ENCODE measurements at places on chromosomes 2 and 18. TPM values are rescaled to one million over a fixed set of nuclear protein-coding genes. Genes with fewer than 3 reads are reported as not detected.

- no peaks in the 10 kb centered on the region for H3K36me3 ChIP-seq
- DNase-seq: no peak
- H3K27ac ChIP-seq: no peak overlapping the region
- H3K4me1 ChIP-seq: peaks cover 10% of the 10 kb centered on the region
- H3K4me3 ChIP-seq: no peak overlapping the region
These were observed 34.7 kb downstream of the EHBP1 start for GRCh38 chr2:62740221-62740620.

DNA sequence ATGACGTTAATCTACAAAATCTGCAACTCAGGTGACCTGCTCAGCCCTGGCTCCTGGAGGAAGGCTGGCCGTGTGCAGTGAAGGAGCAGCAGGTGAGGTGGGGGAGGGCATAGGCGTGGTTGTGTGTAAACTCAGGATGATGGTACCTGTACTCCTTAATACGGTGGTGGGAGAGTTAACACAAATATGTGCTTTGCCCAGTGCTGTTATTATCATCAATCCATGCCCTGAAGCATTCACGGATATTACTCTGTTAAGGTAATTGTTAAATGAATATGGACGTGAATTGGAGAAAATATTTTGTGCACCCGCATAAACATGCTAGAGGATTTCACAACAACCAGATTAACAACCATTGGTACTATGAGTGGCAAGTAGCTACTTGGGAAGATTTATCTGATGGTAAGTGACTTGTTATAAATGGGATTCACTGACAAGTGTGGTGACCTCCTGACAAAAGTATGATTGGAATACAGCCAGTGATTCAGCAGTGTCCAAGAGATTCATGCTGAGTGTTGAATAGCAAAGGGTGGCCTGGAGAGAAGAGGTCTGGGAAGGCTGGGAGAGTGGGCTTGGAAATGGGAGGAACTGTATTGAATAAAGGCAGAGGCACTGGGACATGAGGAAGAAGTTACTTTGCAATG is 194.1 kb downstream of the TPGS2 start:
- no peaks in the 10 kb centered on the region for H3K36me3 ChIP-seq
- no peaks in the 10 kb centered on the region for H3K4me1 ChIP-seq
- DNase-seq: peak; percentile 44

The CERKL gene
- not detected for total RNA-seq

The KCNG2 gene
- total RNA-seq: 0.16 TPM

The CYP27C1 gene
- total RNA-seq: 5.7 TPM

Measured in astrocyte (in vitro differentiated cells and primary cell).